ENCODE measurements at places on chromosomes 5 and 9.
A peak's percentile ranks its signal among the peaks of the same experiment; 100 is the strongest.

GRCh38 chr5:180639741-180640610 lies 9.4 kb downstream of the FLT4 start:
- no peak for DNase-seq

GRCh38 chr5:77874691-77875090 lies 98.6 kb upstream of the TBCA start:
- no peak for DNase-seq

- DNase-seq = no peak
Observed at GRCh38 chr5:82861701-82862100, 215.5 kb downstream of the TMEM167A start.

DNA sequence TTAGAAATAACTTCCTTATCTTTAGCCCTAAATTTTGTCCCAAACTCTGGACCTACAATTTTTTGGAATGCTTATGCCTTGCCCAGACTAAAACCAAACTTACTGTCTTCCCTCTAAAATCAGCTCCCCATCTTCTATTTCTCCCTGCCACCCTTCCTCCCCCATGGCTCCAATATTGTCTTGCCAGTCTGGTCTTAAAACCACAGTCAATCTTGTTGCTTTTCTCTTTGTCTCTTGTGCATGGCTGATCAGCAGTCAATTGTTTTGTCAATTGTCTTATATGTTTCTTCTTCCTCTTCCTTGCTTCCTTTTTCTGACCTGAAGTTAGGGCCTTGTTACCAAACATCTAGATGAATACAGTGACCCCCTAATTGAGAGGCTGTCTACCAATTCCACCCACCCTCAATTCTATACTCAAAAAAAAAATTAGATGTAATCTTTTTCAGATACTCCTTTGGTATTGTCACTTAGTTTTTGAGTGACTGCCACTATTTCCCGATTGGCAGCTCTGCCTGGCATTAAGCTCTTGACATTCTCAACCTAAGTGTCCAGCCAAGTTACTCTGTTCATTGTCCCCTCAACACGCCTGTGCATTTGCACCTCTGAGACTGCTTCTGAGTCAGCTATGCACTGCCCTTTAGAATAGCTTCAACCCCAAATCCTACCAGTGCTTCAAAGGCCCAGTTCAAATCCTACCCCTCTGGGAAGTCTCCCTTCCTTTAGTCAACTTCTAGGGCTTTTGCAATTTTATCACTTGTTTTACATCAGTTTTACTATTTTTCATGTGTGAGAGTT lies 2.5 kb downstream of the PDCD1LG2 start:
- DNase-seq = no peak

GRCh38 chr5:170293273-170293672 lies 4.3 kb downstream of the LCP2 start:
- peak; percentile 79 for DNase-seq

DNA sequence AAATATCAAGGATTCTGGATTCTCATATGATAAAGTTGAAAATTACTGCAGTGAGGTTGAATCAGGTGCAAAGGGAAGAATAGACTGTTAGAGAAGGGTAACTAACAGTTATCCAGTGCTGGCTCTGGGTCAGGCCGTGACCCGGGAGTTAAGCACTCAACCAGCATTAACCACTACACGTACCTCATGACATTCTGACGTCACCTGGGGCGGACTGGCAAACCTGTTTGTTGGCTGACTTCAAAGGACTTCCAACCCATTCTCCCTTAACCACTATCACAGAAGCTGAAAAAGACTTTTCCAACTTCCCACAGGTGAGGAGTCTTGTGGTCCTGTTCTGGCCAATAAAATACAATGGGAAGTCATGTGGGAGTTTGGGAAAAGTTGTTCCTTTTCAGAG lies 268.9 kb downstream of the ENC1 start:
- no peak for DNase-seq

DNA sequence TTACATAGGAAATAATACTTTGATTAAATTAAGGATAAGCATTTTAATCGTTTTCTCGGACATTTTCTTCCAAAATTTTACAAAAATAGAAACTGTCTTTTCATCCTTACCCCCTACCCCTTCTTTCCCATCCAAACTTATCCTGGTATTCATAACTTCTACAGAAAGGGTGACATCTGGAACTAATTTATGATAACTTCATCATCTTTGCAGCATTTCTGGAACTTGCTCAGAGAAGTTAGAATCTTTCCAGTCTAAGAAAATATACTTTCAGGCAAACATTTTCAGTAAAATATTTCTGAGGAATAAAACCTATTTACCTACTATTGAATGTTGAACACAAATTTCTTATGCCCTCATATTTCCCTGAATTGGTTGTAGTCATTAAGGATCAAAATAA lies 309.0 kb downstream of the MAN2A1 start:
- no peak for DNase-seq

DNA sequence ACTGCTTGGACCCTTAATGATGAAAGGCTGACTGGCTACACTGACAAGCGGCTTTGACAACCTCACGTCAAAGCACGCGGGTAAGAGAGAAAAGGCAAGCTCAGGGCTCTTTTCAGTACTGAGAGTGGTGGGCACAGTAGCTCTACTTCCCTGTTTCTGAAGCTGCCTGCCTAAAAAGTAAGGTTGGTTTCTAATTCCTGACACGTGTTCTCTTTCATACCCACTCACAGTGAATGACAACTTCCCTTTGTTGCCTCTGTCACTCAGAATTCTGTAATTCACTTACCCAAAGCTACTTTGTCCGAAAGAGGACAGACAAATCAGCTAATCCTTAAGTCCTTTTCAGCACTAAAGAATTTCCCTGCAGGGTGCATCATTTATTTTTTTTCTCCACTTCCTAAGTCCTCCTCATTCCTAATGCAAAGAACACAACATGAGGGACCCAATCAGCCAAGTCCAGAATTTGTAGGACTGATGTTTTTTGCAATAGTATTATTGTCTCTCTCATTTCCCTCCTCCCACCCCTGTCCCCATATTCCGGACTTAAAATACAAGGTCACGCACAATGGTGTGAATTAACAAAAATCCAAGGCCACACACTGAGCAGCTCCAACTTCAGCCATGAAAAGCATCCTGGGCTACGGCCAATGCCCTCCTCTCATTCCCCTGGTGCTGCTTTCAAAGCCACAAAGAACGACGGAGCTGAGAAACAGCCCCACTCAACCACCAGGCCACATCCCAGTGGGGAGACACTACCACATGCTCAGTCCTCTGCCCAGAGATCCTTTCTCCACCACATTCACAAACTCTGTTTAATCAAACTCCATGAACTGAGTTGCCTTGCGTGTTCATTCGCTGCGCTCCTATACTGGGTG lies 221.0 kb downstream of the TSSK1B start:
- no peak for DNase-seq

GRCh38 chr5:168162464-168162863 lies 129.0 kb upstream of the WWC1 start:
- DNase-seq = no peak

GRCh38 chr9:107020040-107020530 lies 157.1 kb downstream of the ZNF462 start:
- no peak for DNase-seq

DNA sequence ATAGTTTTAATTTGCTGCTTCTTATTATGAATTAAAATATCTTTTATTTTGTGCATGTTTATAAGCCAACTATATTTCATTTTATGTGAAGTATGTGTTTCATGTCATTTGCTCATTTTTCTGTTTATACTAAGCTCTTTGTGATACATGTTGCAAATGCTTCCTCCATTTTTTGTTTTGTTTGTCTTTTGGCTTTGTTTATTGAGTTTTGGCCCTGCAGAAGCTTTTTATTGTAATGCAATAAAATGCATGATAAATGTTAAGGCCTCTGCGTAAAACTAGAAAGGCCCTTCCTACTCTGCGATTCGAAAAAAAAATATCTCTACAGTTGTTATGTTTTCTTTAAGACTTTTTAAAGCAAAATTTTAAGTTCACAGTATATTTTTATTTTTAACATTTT lies 9.4 kb downstream of the ZNF366 start:
- no peak for DNase-seq

DNA sequence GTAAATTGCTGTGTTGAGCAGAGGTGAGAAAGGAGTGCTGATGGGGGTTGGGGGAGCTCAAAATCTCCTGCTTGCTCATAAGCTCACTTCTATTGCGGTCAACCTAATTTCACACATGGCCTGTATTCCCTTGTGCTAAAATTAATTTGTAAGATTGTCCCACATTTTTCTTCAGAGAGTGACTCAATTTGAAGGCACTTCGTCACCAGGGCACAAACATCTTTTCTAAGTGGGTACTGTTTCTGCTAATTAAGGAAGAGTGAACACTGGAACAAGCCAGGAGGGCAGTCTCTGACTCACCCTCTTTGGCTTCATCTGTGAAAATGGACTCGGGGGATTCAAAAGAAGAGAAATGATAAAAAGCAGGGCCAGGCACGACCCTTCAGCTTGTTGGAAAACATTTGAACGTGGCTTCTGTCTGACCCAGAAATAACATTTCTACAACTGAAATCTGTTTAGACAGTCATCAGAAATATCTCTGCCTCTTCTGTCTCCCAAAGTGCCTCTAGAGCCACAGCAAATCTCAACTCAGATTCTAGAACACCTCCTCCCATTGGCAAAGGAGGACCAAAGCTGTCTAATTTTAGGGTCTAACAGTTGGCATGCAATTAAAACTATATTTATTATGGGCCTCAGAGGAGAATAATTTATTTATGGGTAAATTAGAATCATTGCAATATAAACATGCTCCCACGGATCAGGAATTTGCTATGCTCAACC lies 49.8 kb downstream of the FEM1C start:
- no peak for DNase-seq

DNA sequence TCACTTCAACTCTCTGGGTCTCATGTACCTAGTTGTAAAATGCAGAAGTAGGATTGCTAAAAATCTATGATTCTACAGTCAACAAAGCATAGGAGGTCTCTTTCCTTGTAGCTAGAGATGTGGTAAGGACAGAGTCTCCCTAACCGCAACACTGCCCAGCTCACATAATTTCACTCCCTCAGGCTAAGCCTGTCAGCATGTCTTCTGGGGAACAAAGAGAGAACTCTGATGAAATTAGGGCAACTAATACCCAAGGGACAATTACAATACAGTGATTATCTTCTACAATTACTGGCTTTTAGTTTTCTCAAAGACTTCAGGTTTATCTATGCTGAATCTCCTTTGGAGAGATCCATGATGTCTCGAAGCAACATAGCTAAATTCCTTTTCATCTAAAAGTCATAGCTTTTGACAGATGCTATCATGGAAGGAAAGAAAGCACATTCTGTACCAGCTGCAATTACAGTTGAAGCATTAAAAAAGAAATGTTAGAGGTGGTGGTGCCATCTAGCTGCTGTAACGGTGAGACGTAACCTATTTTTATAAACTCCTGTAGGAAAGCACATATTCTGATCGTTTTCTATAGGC lies 141.1 kb upstream of the TARS1 start:
- no peak for DNase-seq

- DNase-seq = no peak
Observed at GRCh38 chr9:79526149-79526672, 45.6 kb upstream of the TLE4 start.

DNA sequence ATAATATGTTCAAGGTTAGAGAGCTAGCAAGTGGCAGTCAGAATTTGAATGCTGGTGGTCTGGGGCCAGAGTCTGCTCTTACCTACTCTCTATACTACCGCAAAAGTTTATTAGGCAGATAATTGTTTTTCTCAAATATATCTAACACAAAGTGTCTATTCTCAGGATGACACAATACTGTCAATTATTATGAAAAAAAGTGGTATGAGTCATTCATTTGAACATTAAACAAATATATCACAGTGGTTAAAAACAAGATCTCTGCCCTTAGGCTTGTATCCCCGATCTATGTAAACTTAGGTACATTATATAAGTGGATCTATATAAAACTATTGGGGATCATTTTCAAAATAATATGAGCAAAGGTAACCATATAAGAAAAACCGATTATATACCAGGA lies 354.9 kb downstream of the CETN3 start:
- DNase-seq = no peak

- DNase-seq = no peak
Observed at GRCh38 chr9:129173296-129174101, 4.6 kb downstream of the IER5L start.

GRCh38 chr5:92283521-92283920 lies 900.4 kb upstream of the ARRDC3 start:
- no peak for DNase-seq

DNA sequence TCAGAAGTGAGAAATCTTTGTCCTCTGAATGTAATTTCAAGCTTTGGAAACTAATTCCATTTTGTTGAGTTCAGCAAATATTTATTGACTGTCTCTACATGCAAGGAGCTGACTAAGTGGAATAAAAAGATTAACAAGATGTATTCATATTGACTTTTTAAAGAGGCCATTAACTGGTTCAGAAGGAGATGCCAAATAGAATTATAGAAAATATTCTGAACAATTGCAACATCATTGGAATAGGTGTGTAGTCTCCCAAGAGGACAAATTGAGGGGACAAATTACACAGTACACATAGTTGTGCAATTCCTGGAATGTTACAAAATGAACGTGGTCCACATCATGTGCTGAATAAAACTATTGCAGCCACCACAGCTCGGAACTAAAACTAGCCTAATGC lies 224.2 kb downstream of the NPR3 start:
- DNase-seq = no peak

DNA sequence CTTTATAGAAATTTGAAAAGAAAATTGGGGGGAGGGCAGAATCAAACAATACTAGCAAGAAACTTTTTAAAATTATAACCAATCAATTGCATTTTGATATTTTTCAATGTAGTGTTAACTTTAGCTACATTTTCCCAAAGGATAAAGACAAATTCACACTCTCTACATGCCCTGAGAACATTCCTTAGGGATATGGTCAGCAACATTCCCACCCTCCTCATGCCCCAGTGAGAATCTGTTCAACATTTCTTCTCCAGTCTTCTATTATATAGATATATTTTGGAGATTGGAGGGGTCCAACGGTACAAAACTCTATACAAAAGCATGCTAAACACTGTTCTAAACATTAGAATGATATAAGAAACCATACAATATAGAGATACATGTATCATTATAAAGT lies 11.6 kb upstream of the PRR16 start:
- DNase-seq = no peak

GRCh38 chr9:98323831-98324135 lies 68.3 kb upstream of the TBC1D2 start:
- no peak for DNase-seq

GRCh38 chr5:9239071-9239470 lies 306.8 kb downstream of the SEMA5A start:
- no peak for DNase-seq

Measured in CD4-positive, alpha-beta T cell treated with Interleukin-10 for 1 hour (primary cell).